Stimulated activated CD8-positive, alpha-beta memory T cell treated with anti-CD3 and anti-CD28 coated beads, Interleukin-15, amount 100 ng/mL, for 4 hours (primary cell): ENCODE measurements at places on chromosomes 5 and 9.
A peak's percentile ranks its signal among the peaks of the same experiment; 100 is the strongest.

- no peak for DNase-seq
These were observed 34.6 kb downstream of the RXRA start for GRCh38 chr9:134360897-134361296.

DNA sequence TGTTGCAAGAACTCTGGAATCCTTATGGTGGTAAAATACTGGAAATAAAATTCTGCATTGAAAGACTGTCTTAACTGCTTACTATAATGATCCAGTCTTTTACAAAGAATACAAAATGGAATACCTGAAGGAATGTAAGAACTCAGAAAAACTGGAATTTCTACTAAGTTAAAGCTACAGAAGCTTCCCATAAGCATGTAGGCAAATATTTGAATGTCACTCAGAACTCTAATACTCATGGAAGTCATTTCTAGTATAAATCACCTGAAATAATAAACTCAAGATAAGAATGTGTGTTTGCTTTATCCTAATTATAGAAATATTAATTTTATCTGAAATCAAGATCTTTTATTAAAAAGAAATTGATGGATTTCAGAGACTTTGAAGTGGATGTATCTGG, 54.8 kb downstream of the FEM1C start:
- no peak for DNase-seq

DNA sequence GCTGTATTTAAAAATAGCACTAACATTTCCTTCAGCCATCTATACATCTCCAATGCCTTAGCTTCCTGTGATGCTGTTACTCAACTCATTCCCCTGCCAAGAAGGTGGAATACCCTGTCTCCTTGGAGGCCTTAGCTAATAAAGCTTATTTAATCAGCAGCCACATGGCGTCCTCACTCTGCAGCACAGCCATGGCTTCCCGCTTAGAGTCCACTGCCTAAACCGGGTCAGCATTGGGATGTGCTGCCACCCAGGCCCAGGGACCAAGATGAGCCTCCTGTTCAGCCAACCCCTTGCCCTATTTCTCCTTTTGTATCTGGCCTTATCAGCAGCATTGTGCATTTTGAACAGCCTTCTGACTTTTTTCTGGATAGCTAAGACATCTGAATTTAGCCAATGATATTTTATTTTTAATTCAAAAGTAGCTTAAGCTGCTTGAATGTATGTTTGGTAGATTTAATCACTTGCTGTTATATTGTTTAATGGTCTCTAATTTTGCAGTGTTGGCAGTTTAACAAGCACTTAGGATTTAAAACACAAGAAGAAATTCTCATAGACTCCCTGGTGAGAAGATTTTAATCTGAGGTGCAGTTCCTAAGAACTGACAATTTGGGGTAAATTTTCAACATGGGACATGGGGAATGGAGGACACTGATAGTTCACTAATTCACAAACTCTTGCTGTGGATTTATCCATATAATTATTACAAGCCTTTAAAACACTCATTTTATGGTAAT, 113.0 kb downstream of the RPS23 start:
- no peak for DNase-seq

DNA sequence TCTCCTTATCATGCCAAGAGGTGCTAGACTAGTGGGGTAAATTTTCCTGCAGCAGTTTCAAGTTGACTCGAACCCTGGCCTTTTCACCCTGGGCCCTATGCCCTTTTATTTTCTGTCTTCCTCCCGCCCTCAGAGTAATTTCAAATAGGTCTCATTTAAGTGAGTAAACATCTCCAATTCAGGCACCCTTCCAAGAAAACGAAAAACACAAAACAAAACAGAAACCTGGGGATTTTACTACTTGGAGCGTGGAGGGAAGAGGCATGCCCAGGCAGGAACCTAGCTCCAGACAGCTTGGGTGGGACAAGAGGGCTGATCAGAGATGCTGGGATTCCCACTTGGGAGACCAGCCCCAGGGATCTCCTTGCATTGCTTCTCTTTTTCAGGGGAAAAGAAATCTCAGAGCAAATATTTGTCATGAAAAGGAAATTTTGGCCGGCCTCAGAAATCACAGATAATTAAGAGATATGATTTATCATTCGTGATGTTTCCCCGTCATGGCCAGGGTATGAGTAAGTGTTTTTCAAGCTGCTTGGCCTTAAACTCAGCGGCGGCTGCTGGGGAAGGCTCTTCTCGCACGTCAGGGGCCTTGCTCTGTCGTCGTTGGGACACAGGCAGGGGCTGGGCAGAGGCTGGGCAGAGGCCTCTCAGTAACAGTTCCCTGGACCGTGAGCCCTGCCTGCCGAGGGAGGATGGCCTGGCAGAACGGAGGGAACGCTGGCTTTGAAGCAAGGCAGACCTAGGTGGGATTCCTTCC, 248.6 kb upstream of the KLF4 start:
- no peak for DNase-seq

GRCh38 chr5:100709771-100710170, 174.6 kb downstream of the FAM174A start:
- no peak for DNase-seq

- DNase-seq, result no peak
These were observed 110.8 kb downstream of the FBXL17 start for GRCh38 chr5:108271127-108271526.

GRCh38 chr5:94080390-94080789, 339.0 kb upstream of the POU5F2 start:
- DNase-seq, result no peak

DNA sequence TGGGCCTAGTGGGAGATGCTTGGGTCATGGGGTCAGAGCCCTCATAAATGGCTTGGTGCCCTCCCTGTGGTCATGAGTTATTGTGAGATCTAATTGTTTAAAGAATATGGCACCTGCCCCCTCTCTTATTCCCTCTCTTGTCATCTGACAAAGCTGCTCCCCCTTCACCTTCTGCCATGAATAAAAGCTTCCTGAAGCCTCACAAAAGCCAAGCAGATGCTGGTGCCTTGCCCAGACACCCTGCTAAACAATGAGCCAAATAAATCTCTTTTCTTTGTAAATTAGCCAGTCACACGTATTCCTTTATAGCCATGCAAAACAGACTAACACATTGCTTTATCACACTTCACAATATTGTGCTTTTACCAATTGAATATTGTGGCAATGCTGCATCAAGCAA, 82.8 kb upstream of the PDE4D start:
- no peak for DNase-seq

DNA sequence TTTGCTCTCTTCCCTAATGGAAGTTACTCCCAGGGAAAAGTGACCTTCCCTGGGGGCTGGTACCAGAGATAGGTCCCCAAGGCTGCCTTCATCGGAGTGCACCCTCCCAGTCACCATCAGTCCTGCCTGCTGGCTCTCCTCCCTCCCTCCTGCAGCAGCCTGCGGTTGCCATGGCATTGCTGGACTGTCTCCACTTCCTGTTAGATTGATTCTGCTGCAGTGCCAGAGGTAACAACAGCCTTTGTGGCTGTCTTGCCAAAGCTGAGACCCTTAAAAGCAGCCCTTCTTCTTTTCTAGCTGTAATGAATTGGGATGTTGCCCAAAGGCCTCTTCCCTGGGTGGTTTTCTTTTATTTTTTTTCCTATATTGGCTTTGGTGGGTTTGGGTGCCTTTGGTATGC, 78.1 kb upstream of the PRLR start:
- no peak for DNase-seq

GRCh38 chr9:77304543-77304942, 127.2 kb downstream of the VPS13A start:
- no peak for DNase-seq

DNA sequence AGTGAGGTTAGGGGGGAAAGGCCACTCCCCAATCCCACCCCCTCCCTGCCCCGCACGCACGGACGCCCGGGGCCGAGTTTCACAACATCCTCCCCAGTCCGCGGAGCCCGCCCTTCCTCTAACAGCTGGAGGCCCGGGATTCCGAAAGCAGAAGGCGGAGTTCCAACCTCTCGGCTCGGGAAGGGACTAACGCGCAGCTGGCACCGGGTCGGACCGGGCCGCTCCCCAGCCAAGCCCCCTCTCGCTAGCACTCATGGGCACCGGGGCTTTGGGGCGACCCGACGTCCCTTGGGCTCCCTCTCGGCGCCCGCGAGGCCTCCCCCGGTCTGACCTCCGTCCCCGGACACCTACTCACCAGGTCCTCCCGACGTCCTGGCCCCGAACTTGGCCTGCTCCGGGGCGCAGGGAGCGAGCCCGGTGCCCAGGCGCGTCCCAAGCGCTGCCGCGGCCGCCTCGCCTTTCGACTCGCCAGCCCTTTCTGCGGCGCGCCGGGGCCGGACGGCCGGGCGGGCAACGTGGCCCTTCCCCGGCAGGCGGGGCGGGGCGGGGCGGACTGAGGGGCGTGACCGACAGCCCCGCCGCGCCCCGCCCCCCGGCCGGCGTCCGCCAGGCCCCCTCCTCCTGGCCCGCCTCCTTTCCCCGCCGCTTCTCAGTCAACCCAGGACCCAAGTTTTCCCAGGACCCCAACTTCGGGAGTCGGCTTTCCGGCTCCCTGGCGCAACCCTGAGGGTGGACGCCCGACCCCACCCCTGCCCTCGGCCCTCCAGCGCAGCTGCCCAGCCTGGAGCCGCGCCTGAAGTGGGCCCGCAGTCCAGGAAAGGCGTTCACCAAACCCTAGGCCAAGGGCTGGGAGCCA, at the start of gene MGAT1:
TSS of gene MGAT1 (minus strand) at position 482 of the 856 bp plus-strand sequence. CDS start 9,835 bp downstream, outside the sequence.
- DNase-seq, result peak; percentile 70

DNA sequence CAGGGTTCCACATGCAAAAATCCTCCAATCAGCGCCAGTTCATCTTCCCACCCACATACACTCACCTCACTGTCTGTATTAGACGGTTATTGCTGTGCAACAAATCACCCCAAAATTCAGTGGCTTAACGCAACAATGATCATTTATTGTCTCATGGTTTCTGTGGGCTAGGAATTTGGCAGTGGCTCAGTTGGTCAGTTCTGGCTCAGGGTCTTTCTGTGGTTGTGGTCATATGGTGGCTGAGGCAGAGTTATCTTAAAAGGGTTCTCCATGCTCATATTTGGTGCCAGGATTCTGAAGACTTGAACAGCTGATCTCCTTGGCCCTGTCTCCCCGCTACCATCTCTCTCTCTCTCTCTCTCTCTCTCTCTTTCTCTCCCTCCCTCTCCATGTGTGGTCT, 12.9 kb downstream of the ZNF618 start:
- DNase-seq, result no peak

DNA sequence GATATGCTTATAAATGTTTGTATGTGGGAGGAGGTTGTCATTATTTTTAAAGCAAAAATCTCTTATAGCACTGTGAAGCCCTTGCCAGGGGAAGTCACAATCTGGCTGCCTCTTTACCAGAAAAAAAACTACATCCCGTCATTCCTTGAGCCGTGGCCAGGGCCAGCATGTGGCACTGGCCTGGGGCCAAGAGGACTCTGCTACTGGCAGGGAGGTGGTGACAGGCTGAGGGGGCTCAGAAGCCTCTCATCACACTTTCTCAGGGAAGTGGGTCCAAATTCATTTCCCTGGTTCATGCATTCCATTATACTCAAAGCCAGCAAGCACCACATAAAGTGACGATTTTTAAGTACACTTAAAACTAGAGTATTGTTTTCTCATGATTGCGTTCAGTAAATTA, 457.3 kb downstream of the ZNF608 start:
- no peak for DNase-seq

GRCh38 chr9:136808806-136809158, 1.0 kb downstream of the RABL6 start:
- no peak for DNase-seq

GRCh38 chr9:95268681-95269080, 48.8 kb downstream of the FANCC start:
- DNase-seq, result no peak

- DNase-seq, result no peak
These were observed 21.5 kb downstream of the SHB start for GRCh38 chr9:38047301-38048251.

- DNase-seq, result no peak
These were observed 130.9 kb upstream of the SLC30A5 start for GRCh38 chr5:68962757-68963484.

DNA sequence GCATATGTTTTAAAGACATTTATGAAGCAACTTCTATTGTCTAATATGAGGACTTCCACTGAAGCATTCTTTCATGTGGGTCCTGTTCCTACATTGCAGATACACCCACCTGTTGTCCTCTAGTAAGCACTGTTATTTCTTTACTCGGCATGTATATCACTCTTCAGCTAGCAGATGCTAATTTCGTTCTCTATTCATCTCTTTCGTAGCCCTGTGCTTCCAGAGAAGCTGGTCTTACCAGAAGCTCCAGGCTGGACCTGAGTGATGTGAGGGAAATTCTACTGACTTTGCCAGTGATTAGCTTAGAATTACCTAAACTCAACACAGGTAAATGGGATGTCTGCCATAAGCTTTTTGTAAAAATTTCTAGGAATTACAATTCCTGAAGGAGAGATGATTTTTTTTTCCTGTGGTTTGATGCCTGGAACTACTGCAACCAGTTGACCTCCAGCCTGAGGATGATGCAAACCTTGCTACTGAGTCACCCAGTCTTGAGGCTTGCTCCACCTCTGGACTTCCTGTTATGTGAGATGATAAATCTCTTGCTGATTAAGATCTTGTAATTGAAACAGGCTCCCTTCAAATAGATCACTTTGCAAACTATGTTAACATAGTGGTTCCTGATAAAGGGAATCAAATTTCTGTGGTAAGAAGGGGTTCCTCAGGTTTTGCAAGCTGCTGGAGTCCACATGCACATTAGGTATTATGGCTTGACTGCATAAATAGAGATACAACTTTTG, 52.2 kb upstream of the SPINK5 start:
- DNase-seq, result no peak

GRCh38 chr9:125829743-125830142, 82.6 kb downstream of the PBX3 start:
- DNase-seq, result no peak

- no peak for DNase-seq
These were observed 170.6 kb downstream of the RMI1 start for GRCh38 chr9:84151236-84151635.

- DNase-seq, result no peak
These were observed 6.4 kb upstream of the FPGS start for GRCh38 chr9:127796225-127796813.

DNA sequence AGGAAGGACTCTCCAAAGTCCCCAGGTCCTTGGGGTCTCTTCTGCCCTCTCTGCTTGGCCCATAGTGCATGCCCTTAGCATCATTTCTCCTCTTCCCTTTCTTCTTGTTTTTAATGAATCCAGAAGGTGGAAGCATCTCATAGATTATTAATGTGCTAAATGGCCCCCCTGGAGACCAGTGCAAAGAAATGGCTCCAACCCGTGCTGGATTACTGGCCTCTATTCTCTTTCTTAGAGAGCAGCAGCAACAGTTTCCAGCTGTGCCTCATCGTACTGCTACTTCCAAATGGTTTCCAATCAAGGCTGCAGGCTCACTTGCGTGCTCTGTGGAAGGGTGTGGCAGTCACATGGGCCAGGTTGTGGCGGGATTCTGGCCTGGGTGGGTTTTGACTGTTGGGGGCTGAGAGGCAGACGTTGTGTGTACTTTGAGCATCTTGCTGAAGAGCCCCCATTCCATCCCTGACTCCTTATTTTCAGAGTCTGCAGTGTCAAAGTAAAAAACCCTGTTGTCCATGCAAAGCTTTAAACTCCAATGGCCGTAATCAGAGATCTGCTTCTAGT, 139.7 kb downstream of the GABBR2 start:
- DNase-seq, result no peak

DNA sequence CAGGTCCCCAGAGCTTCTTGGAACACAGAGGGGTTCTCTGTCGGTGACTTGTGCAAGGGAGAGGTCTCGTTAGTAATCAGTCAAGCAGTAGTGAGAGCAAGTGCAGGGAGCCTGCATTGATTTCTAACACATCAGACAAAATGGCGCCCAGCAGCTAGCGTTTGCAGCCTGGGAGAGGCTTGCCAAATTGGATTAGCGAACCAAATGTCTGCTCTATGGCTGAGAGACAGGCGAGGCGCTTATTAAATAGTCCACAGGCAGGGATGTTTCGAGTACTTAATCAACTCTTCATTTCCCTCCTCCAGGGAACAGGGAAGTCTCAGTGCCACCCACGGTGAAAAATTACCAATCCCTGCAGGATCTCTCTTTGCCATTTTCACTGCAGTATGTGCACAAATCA, 131.4 kb upstream of the SHB start:
- no peak for DNase-seq
